Left ventricle myocardium inferior (tissue), 1 donor: ENCODE measurements at places on chromosomes 4 and X. TPM values are rescaled to one million over a fixed set of nuclear protein-coding genes. Genes with fewer than 3 reads are reported as not detected.

GRCh38 chr4:110152386-110152785 is 46.0 kb downstream of the ELOVL6 start:
- no peak for DNase-seq
- H3K36me3 ChIP-seq = no peaks in the 10 kb centered on the region
- no peaks in the 10 kb centered on the region for H3K27me3 ChIP-seq
- H3K27ac ChIP-seq = no peak overlapping the region

GRCh38 chr4:15130441-15130840 is 128.2 kb downstream of the CPEB2 start:
- no peaks in the 10 kb centered on the region for H3K27me3 ChIP-seq
- H3K4me3 ChIP-seq = no peak overlapping the region
- no peaks in the 10 kb centered on the region for H3K36me3 ChIP-seq
- no peak overlapping the region for H3K27ac ChIP-seq
- no peaks in the 10 kb centered on the region for H3K4me1 ChIP-seq

- DNase-seq = peak; percentile 29
- H3K36me3 ChIP-seq = no peaks in the 10 kb centered on the region
- H3K27me3 ChIP-seq = no peaks in the 10 kb centered on the region
- peaks cover 4% of the 10 kb centered on the region for H3K4me1 ChIP-seq
Observed at GRCh38 chrX:44343412-44344141, at the start of gene EFHC2. Gene EFHC2, minus strand, starts transcription at chrX:44343672. Its CDS starts 84 bp downstream, at chrX:44343588.

DNA sequence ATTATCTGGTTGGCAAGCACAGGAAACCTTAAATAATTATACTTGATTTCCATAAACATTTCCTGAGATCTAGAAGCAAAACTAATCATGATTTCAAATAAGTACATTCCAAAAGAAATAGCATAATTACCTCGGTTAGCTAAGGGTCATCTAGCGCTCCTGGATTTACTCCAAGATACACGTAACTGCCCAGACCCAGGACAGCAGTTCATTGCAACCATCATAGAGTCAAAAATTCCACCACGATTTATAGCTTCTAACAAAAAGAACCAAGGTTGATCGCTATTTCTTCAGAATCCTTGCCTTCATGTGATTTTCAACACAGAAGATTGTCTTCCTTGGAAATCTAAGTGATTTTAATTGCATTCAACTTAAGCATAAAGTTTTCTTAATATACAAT is 1235.5 kb upstream of the TENM3 start:
- H3K4me3 ChIP-seq = no peak overlapping the region
- H3K27ac ChIP-seq = no peak overlapping the region
- no peaks in the 10 kb centered on the region for H3K4me1 ChIP-seq
- H3K27me3 ChIP-seq = no peaks in the 10 kb centered on the region

- H3K4me3 ChIP-seq = no peak overlapping the region
- no peaks in the 10 kb centered on the region for H3K36me3 ChIP-seq
- peaks cover 47% of the 10 kb centered on the region for H3K4me1 ChIP-seq
- no peak overlapping the region for H3K27ac ChIP-seq
Observed at GRCh38 chr4:142407596-142407995, 438.5 kb downstream of the INPP4B start.

GRCh38 chr4:163565226-163566135 is 71.0 kb downstream of the TMA16 start:
- H3K27ac ChIP-seq = no peak overlapping the region
- DNase-seq = no peak
- H3K4me3 ChIP-seq = no peak overlapping the region

GRCh38 chrX:154597221-154597620 is 12.3 kb downstream of the CTAG1A start:
- no peaks in the 10 kb centered on the region for H3K4me1 ChIP-seq
- no peak overlapping the region for H3K4me3 ChIP-seq

DNA sequence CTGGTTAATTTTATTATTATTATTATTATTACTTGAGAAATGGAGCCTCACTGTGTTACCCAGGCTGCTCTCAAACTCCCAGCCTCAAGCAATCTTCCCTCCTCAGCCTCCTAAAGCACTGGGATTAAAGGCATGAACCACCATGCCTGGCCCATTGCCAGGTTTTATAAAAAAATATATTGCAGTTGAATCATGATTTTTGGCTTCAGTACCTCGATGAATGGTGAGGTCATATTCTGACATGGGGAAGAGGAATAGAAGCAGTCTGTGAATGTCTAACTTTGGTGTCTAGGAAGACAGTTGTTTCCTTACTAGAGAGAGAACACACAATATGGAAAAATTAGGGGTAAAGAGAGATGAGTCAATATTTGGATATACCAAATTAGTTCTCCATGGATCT is 32.0 kb downstream of the CCSER1 start:
- H3K4me3 ChIP-seq = no peak overlapping the region
- peaks cover 10% of the 10 kb centered on the region for H3K4me1 ChIP-seq
- no peaks in the 10 kb centered on the region for H3K27me3 ChIP-seq
- no peak for DNase-seq
- H3K36me3 ChIP-seq = no peaks in the 10 kb centered on the region

Gene USP17L20
- not detected for total RNA-seq

Gene RS1
- not detected for total RNA-seq

Gene ADRA2C
- 4.5 TPM for total RNA-seq
